Activated gamma-delta T cell treated with anti-CD3 and anti-CD28 coated beads, Interleukin-2, amount 50 U/mL, for 16 hours (primary cell): ENCODE measurements at places on chromosomes 7 and 10.

GRCh38 chr10:91536111-91536510 lies 96.8 kb downstream of the PPP1R3C start:
- no peak for DNase-seq

DNA sequence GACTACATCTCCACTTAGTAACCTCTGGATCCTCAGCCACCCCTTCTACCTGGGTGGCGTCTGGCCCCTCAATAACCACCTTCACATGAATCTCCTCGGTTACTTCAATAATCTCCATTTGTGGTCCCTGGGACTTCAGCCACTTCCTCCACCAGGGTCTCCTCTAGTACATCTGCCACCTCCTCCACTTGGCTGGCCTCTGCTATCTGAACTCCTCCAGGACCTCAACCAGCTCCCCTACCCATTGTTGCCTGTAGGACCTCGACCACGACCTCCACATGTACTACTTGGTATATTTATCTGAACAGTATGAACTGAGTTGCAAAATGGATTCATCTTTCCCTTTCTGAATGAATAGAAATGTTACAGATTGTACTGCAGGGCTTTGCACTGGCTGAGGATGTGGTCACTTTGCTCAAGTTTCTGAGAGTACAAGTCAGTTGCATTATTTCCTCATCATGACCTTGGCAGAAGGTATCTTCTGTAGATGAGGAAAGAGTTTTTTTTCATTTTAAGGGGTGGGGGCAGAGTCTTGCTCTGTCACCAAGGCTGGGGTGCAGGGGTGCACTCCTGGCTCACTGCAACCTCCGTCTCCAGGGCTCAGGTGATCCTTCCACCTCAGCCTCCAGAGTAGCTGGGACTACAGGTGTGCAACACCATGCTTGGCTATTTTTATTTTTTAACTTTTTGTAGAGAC lies 36.0 kb downstream of the MAT1A start:
- no peak for DNase-seq

DNA sequence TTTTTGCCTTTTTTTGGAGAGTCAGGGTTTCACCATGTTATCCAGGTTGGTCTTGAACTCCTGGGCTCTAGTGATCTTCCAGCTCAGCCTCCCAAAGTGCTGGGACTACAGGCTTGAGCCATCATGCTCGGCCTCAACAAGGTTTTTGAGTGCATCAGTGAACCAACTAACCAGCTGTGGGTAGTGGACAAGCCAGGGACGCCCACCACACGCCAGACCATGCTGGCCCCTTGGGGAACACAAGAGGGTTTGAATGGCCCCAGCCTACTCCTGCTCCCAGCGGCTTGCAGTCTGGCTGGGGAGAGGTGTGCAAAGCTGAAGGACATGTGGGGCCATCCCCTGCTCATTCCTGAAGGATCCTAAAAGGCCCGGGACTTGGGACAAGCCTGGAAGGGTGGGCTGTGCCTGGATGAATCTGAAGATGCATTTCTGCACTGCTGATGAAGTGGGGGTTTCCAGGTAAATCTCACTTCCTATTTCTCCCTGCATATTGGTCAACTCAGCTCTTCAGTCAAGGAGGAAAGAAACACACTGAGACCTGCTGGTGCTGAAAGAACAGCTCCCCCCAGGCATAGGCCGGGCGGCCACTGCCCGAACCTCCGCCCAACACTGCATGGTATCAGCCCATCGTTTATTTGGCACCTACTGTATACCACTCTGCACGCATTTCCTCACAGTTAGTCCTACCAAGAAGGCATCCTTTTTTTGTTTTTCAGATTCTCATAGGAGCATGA lies 6.9 kb downstream of the MMD2 start:
- DNase-seq = no peak

- peak; percentile 9 for DNase-seq
Observed at GRCh38 chr10:31353574-31353973, 34.6 kb downstream of the ZEB1 start.

- no peak for DNase-seq
Observed at GRCh38 chr7:123579416-123579815, 21.8 kb upstream of the NDUFA5 start.

DNA sequence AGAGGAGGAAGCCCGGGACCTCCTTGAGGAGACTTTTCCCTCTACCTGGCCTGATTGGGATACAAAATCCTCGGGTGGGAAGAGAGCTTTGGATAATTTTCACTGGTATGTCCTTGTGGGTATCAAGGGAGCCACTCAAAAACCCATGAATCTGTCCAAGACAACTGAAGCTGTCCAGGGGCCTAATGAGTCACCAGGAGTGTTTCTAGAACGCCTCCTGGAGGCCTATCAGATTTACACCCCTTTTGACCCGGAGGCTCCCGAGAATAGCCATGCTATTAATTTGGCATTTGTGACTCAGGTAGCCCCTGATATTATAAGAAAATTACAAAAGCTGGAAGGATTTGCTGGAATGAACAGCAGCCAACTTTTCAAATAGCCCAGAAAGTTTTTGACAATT lies 38.6 kb downstream of the ZNF25 start:
- no peak for DNase-seq

- DNase-seq = no peak
Observed at GRCh38 chr7:116028787-116029186, 1.8 kb downstream of the TFEC start.

- no peak for DNase-seq
Observed at GRCh38 chr10:66591865-66592264, 334.0 kb upstream of the LRRTM3 start.

DNA sequence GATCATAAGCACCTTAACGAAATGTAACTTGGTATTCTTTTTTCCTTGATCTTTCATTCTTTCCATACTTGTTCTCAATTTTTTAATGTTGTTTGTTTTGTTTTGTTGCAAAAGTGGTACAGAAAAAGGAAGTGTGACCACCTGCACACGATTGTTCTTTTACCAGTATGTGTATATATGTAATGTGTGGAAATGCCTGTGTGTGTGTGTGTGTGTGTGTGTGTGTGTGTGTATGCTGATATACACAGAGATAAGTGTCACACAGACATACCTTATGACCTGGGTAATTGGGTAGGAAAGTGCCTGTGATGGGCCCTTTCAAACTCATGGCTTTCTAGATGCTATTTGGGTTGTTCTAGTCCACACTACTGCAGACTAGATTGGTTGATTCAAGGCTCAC lies 14.0 kb downstream of the INHBA start:
- no peak for DNase-seq

- no peak for DNase-seq
Observed at GRCh38 chr7:132269718-132270117, 306.6 kb downstream of the PLXNA4 start.

GRCh38 chr7:98352621-98353020 lies 48.3 kb downstream of the BAIAP2L1 start:
- DNase-seq = no peak

- no peak for DNase-seq
Observed at GRCh38 chr7:39186131-39186530, 208.4 kb downstream of the POU6F2 start.

- peak; percentile 44 for DNase-seq
Observed at GRCh38 chr7:134750083-134751062, 29.1 kb upstream of the CALD1 start.

GRCh38 chr7:140506788-140507464 lies 27.6 kb upstream of the MKRN1 start:
- DNase-seq = no peak
